ENCODE measurements at places on chromosomes 6 and 20. TPM values are rescaled to one million over a fixed set of nuclear protein-coding genes. Genes with fewer than 3 reads are reported as not detected.

ZBTB12 gene
- 19.5 TPM for total RNA-seq

MOXD1 gene
- 68.1 TPM for total RNA-seq

ZNF343 gene
- total RNA-seq = 10.9 TPM

BANF2 gene
- total RNA-seq = not detected

FLRT3 gene
- total RNA-seq = 14.2 TPM

WASF1 gene
- 33.4 TPM for total RNA-seq

PXDC1 gene
- 11.3 TPM for total RNA-seq

PRDM13 gene
- not detected for total RNA-seq

UST gene
- 9.8 TPM for total RNA-seq

ZNF311 gene
- total RNA-seq = 2.0 TPM

KCNQ2 gene
- total RNA-seq = 49.7 TPM

TMEM200A gene
- total RNA-seq = 27.8 TPM

NRN1 gene
- 40.9 TPM for total RNA-seq

C20orf96 gene
- total RNA-seq = 7.4 TPM

WFDC5 gene
- total RNA-seq = not detected

BPIFB2 gene
- total RNA-seq = not detected

RNF182 gene
- total RNA-seq = 4.4 TPM

GJA1 gene
- 1.4 TPM for total RNA-seq

Measured in motor neuron (in vitro differentiated cells).